ENCODE measurements at places on chromosomes 2 and 18.
A peak's percentile ranks its signal among the peaks of the same experiment; 100 is the strongest.

DNA sequence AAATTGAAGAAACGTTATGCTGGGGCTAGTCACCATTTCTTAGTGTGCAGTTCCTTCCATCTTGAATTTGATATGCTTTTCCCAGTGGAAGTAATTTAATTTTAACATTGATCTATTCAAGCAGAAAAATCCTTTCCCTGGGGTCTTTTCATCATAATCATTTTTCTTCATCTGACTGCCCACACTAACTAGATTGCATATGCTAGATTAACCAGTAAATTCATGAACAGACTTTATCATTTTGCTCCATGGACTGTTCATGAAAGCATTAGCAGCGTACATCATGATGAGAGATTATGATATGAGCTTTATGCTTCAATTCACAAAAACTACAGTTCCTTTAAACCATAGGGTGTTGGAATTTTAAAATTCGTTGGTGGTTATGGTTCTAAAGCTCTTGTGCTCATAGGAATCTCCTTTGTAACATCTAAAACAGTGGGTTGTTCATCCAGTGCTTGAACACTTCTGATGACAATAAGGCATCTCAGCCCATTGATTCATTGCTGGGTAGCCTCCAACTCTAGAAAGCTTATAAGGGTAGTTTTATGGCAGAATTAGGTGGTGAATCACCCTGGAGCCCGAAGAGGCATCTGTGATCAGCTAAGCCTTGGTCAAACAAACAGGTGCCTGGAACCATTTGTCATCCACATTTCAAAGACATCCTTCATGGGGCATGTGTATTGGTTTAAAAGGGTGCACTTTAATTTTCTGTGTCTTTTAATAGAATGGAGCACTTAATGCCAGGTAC lies 77.2 kb upstream of the NDUFV2 start:
- no peak for DNase-seq

GRCh38 chr18:3554811-3555427 lies 104.9 kb downstream of the TGIF1 start:
- DNase-seq = no peak

DNA sequence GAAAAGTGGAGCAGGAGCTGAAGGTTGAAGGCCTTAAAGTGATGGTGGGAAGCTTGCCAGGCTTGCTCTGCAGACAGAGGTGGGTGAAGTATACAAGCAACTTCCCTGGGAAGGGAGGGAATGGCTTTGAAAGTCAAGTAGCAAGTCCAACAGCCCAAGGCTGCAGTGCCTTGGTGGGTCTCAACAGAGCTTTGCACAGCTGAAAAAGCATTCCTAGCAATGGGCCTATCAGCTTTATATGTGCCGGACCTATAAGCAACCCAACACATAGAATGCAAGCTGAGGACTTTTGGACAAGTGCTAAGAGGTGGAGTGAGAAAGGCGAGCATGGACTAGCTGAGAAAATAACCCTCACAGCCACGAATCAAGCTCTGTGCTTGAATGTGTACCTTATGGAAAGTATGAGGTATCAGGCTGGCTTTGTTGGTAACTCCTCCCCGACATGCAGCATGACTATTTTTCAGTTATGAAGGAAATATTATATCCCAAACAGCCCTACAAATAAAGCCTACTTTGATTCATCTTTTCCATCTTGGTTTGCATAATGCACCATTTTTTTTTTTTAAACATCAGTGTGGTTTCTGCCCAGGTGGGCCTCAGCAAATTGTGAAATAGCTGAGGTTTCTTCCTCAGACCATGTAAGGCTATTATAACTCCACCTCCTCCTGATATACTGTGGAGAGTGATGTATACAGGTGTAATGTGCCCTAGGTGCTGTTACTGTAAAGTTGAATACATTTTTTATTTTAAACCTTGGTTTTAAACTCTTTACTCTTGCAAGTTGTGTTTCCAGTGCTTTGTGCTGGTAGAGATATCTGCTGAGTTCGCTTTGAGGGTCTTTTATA lies 241.4 kb upstream of the CXCR4 start:
- no peak for DNase-seq

DNA sequence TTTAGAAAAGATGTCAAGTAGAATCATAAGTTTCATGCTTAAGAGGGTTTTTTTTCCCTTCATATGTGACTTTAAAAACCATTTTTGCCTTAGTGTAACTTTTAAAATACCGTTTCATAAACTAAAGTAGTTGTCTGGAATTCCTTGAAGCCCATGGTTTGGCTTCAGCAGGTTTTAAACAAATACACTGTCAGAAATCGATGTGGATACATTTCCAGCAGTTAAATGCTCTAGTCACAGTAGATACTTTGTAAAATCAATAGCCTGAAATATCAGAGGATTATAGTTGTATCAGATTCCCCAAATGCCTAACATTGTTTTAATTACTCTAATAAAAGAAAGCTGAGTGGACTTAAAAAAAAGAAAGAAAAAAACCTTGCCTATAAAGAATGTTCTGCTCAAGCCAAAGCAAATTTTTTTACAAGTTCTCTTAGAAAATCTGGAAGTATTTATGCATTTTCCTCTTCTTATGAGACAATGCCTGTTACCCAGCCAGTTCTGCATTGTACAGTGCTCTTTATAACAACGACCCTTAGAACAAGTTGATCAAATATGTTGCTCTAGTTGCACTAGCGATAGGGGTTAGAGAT lies 260.5 kb downstream of the LTBP1 start:
- no peak for DNase-seq

DNA sequence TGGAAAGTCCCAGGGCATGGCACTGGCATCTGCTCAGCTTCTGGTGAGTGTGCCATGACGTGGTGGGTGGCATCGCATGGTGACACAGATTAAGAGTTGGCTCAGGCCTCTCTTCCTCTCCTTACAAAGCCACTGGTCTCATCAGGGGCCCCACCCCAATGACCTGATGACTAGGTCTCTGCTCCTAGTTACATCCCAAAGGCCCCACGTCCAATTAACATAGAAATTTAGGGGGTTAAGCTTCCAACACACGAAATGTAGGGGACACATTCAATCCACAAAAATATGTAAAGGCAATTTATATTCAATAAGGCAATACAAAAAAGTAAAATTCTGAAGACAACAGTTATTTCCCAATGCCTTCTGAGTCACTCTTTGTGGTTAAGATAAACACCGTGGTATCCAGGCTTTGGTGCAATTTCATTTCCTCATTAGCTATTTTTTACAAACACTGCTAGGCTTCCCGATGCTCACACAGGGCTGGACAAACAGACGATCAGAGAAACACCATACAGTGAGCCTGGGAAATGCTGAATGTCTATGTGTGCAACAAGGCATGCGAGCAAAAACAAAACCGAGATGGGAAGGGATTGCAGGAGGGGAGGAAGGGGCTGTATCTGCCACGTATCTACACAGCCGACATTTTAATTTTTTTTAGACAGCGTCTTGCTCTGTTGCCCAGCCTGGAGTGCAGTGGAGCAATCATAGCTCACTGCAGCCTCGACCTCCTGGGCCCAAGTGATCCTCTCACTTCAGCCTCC lies 67.2 kb downstream of the MBP start:
- peak; percentile 65 for DNase-seq

- DNase-seq = no peak
Observed at GRCh38 chr18:63244607-63245006, 75.0 kb downstream of the BCL2 start.
